ENCODE measurements at places on chromosomes 2 and 18.

DNA sequence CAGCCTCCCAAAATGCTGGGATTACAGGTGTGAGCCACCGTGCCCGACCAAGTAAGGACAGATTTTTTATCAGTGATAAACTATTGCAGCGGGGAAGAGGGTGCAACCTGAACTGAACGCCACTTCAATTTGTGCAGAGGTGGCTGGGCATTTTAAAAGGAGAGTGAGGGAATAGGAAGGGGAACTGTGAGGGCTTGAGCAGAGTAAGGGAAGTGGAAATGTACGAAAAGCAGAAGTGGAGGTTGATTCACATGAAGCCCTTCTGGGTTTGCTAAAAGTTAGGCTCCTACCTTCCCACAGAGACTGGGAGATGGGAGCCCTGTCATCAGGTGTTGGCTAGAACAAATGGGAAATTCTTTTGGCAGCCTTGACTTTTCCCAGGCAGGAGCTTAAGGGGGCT is 6.1 kb downstream of the STK11IP start:
- DNase-seq = no peak

- DNase-seq = peak; percentile 58
These were observed 112.2 kb upstream of the EPAS1 start for GRCh38 chr2:46184794-46185583.

DNA sequence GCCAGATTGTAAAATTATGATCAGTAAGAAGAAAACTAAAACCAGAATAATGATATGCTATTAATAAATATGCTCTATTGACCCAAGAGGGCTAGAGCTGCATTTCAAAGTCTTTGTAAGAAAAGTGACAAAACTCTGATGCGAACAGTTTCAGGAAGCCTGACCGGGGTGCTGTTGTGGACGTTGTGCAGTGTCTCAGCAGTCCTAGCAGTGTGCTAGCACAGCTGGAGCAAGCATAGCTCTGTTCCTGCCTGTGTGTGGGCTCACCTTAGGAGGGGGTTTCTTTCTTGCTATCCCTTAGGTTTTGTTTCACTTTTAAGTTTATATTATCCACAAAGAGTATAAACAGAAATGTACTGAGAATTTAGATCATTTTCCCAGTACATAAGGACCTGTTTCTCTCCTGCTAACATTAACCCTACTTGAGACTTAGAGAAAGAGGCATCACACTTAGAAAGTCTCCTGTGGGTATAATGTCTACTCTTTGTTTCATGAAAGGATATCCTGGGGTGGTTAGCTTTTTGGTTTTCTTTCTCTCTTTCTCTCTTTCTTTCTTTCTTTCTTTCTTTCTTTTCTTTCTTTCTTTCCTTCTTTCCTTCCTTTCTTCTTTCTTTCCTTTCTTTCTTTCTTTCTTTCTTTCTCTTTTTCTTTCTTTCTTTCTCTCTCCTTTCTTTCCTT is 124.5 kb downstream of the TMEM182 start:
- DNase-seq = no peak

DNA sequence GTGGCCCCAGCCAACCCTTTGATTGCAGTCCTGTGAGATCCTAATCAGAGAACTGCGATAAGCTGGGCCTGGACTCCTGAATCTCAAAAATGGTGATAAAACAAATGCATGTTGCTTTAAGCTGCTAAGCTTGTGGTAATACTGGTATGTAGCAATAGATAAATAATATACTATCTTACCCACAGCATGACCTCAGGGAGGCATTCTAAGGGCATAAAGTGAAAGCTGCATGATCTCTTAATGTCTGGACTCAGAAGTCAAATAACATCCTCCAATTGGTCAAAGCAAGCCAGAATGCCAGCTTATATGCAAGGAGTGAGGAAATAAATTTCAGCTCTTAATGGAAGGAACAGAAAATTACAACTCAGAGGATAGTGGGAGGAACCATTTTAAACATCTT is 246.1 kb downstream of the FSIP2 start:
- DNase-seq = no peak

DNA sequence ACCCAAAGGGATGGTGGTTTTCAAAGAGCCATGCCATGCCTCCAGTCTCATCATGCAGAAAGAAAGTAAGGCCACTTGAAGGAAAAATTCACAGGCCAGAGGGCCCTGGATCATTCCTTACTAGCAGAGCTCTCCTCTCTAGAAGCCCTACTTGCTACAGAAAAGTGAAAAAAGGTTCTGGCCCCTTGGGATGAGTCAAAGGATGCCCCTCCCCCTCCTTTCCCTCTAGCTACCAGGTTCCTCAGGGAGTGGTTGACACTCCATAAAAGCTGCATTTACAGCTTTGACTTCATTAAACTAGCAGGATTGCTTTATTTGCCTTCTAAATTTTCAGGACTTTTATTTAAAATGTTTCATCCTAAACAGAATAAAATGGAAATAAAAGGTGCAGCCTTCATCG is 21.2 kb downstream of the OSR1 start:
- DNase-seq = no peak

DNA sequence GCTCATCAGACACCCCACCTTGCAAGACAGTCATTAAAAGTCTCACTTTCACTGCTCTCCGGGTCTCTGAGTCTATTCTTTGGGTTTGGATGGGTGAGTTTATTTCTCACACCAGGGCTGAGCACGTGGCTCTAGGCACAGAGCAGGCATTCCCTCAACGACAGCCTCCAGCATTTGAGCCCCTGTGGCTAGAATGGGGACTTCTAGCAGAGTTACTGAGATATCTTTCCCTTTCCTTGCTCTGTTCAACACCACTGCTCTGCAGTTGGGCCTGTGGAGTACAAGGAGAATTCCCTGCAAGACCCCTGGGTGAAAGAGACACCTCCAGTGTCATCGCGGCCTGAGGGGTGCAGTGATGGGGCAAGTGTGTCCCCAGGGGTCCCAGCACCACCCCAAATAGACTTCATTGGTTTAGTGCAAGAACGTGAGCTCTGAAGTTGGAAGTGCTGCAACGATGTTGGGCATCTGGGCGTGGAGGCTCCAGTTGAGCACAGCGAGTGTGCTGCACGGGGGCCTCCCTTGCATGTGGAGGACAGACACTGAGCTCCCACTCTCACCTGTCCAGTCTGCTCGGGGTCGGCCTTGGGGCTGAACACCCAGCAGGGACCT is 184.1 kb upstream of the HS6ST1 start:
- DNase-seq = peak; percentile 45

DNA sequence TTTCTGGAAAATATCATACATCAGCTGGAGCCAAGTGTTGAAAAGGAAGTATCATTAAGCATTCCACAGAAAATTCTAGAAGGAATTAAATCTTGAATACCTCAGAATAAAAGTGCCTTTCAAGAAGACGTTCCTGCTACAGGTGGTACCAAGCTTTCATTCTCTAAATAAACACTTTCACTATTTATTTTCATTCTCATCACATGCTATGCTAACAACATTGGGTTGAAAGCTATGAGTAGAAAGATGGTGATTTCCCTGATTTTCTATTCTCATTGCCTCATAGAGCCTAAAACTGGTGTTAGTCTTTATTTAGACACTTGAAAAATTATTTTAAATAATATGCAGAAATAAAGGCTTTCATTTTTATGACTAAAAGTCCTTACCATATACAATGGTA is 324.7 kb downstream of the LRP1B start:
- no peak for DNase-seq

- no peak for DNase-seq
These were observed 1.9 kb upstream of the KRCC1 start for GRCh38 chr2:88057437-88057844.

DNA sequence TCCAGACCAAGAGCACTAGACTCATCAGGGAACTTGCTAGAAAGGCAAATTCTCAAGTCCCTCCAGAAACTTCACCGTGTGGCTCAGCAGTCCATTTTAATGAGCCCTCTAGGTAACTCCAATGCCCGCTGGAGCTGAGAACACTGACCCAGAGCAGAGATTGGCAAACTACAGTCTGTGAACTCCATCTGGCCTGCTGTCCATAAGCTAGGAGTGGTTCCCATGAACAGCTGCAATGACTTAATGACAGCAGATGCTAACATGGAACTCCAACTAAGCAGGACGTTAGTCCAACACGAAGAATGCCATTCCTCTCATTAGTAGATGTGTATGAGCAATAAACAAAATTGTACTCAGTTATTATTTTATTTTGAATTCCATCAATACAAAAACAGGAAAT is 371.9 kb downstream of the STK39 start:
- no peak for DNase-seq

DNA sequence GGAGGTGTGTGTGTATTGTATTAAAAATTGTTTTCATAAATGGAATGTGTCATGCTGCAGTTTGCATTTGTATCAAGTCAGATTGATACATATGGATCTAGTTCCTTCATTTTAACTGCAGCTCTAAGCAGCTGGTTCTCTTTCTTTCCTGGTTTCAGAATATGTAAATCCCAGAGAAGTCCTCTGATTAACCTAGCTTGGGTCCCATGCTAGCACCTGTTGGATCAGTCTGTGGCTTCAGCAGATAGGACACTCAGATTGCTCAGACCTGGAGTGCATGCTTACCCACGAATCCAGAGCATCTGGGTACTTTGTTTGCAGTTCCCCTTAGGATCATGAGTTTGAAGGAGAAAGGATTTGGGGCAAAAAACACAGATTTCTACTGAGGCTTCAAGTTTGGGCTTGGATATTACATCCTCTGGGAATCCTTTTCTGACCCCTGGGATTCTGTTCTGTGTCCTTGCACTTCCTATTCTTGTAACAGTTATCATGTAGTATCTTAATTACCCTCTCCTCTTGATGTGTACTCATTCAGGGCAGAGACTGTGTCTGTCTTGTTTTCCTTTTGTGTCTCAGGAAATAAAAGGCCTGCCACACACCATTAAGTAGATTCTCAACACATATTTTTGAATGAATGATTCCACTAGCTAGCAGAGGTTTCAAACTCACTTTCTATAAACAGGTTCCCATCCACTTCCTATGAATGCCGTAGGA is 142.1 kb downstream of the PHLPP1 start:
- DNase-seq = no peak

DNA sequence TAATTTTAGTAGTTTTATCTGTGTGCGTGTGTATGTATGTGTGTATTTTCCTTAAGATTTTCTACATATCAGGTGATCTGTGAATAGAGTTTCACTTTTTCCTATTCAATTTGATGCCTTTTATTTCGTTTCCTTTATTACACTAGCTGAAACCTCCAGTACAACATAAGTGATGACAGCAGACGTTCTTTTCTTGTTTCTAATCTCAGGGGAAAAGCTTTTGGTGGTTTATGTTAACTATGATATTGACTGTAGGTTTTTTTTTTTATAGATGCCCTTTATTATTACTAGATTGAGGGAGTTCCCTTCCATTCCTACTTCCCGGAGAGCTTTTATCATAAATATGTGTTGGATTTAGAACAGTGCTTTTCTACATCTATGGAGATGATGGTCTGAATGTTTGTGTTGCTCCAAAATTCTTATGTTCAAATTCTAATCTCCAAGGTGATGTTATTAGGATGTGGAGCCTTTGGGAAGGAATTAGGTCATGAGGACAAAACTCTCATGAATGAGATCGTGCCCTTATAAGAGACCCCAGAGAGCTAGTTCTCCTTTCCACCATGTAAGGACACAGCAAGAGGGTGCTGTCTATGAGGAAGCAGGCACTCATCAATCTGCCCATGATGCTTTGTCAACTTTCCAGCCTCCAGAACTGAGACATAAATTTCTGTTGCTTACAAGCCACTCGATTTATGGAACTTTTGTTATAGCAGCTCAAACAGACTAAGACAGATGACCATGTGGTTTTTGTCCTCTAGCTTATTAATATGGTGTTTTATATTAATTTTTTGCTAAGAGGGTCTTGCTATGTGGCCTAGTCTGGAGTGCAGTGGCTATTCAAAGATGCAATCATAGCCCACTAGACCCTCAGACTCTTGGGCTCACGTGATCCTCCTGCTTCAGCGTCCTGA is 5.9 kb upstream of the RHBDD1 start:
- DNase-seq = no peak

- DNase-seq = no peak
These were observed 34.8 kb upstream of the CCDC102B start for GRCh38 chr18:68763083-68763482.

GRCh38 chr2:205995260-205995659 is 90.7 kb downstream of the INO80D start:
- no peak for DNase-seq

- DNase-seq = no peak
These were observed 105.3 kb upstream of the FOSL2 start for GRCh38 chr2:28287256-28287915.

DNA sequence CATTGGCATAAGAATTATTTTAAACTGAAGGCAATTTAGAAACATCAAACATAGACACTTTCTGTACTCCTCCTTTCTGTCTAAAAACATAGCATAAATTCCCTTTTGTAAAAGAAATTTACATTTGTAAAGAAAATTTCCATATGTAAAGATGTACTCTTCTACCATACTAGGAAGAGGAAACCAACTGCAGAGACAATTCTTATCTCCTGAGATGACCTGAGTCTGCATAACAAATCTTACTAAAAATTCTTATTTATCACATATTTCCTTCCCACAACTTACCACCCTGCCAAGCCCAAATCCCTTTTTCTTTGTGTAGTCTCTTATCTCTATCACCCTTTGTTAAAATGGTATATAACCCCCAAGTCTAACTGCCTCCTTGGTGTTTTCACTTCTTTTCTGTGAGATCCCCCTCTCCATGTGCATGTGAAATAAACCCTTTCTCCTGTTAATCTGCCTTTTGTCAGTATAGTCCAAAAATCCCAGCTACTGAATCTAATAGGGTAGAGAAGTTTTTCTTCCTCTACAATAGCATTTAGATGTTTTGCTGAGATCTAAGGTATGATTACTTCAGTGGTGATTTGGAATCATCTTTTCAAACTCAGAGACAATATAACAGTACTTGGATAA is 81.0 kb downstream of the CHN1 start:
- DNase-seq = no peak

DNA sequence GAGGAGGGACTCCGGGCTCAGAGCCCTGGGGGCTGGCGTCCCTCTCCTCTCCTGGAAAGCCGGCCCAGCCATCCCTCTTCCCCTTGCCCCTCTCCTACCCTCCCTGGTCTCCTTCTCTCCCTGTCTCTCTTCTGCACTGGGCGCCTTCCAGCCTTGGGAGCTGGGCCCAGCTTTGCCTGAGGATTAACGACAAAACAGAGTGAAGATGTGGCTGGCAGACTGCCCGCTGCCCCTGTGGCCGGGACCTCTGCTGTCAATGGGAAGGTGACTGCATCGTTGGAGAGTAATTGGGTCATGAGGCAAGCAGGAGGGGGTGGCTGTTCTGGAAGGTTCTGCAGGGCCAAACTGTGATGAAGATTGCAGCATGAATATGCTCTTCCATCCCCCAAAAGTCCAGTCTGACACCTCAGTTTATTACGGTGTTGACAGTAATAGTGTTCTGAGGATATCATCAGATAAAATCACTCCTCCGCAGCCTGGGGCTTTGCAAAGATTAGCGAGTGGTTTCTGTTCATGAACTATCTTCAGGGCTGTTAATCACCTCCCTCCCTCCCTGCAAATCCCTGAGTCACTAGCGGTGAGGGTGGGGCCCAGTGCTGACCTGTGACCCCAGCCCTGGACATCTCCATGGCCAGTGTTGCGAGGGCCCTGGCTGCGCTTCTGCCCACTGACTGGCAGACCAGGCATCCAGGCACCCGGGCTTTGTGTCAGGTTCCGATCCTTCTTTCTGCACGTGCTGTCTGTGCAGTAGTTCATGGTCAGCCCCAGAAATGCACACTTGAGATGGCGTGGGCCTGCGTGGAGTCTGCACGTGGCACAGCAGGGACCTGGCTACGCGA is 23.0 kb downstream of the RTP5 start:
- peak; percentile 60 for DNase-seq

- DNase-seq = no peak
These were observed 290.8 kb downstream of the CCDC85A start for GRCh38 chr2:56474412-56475158.

Data from activated effector memory CD4-positive, alpha-beta T cell treated with anti-CD3 and anti-CD28 coated beads, Interleukin-2, amount 50 U/mL, for 16 hours (primary cell).